Dermis blood vessel endothelial cell (primary cell): ENCODE measurements at places on chromosomes 12 and 14. TPM values are rescaled to one million over a fixed set of nuclear protein-coding genes. Genes with fewer than 3 reads are reported as not detected.

DNA sequence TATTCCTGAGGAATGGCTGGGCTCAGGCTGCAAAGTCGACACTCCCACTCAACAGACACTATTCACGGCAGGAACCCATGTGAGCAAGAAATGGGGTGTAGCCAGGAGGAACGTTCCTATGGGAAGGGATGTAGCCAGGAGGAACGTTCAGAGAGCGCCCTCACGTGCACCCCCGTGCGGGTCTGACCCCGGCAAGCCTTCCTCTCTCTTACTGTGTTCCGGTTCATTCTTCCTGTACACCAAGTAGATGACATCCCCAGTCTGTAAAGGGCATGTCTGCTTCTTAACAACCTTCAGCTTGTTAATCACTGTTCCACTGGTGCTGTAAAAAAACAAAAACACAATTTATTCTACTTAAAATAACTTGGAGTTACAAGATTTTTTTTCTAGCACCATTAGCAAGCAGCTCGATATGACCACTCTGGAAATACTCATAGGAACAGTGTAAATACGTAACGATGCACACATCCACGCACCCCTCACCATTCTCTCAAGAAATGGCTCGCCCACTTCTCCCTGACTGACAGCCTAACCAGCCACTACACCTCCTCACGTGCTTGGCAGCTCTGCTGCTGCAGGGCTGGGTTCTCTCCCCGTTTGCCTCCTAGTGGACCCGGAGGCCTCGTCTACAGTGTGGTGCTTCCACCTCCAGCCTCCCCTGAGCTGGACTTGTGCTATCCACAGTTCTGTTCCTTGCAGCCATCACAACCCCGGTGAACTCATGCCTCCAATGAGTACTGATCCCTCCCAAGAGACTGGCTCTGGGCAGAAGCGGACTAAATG is 15.1 kb downstream of the CHFR start:
- DNase-seq = no peak

DNA sequence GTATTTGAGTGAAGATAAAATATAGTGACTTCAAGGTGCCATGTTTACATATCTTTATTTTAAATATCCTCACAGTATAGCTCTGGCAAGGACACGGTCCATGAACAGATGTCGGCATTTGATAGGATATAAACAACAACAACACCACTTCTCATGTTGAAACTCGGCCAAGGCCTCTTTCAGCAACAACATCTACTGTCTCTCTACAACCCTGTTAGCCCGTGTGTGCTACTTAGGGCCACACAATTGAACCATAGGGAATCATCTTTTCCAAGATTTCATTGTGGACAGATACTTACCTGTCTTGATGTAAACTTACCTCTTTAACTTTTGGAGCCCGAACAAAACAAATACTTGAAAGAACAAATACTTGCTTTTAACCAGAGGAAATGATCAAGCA is 168.7 kb upstream of the SSTR1 start:
- DNase-seq = no peak

- DNase-seq = peak; percentile 83
Observed at GRCh38 chr12:52156757-52157565, 34.9 kb downstream of the KRT80 start.

DRAM1 gene
- 22.3 and 30.1 TPM in 2 replicates for total RNA-seq

CCDC197 gene
- total RNA-seq = not detected in 2 replicates

DNA sequence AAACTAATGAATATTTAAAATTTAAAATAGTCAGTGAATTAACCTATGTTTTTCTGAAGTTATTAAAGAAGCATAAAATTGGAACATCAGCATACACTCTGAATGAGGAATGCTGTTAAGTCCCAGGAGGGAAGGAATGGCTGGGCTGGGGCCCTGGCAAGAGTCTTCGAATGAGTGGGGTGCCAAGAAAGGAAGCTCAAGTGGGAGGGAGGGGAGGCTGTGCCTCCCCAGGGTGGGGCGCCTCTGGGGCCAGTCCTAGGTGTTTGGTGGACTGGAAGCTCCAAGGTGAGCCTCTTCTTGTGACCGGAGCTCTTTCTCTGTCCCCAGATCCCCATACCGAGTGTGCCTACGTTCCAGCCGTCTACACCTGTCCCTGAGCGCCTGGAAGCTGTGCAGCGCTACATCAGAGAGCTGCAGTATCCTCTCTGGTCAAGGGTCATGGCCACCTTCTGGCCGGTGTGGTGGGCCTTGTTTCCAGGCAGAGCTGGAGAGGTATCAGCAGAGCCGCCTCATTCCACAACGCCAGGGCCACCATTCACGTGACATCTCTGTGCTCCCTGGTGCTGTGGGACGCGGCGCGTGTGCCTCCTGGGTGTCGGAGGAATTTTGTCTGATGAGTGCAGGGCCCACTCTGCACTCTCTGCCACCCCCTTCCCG is 8.5 kb downstream of the VASH1 start:
- DNase-seq = no peak

- DNase-seq = no peak
Observed at GRCh38 chr12:38327356-38327755, 10.8 kb downstream of the ALG10B start.

- no peak for DNase-seq
Observed at GRCh38 chr12:114767906-114768722, 84.1 kb upstream of the TBX3 start.

GRCh38 chr14:94011795-94012194 is 14.3 kb upstream of the OTUB2 start:
- peak; percentile 28 for DNase-seq
